ENCODE measurements at places on chromosomes 4 and X. TPM values are rescaled to one million over a fixed set of nuclear protein-coding genes. Genes with fewer than 3 reads are reported as not detected.

- no peak for DNase-seq
These were observed 173.6 kb upstream of the NUDT6 start for GRCh38 chr4:123096038-123096437.

- DNase-seq = no peak
These were observed 2.9 kb upstream of the ATOH1 start for GRCh38 chr4:93825551-93826216.

- no peak for DNase-seq
These were observed 104.1 kb downstream of the FIP1L1 start for GRCh38 chr4:53481586-53481985.

DNA sequence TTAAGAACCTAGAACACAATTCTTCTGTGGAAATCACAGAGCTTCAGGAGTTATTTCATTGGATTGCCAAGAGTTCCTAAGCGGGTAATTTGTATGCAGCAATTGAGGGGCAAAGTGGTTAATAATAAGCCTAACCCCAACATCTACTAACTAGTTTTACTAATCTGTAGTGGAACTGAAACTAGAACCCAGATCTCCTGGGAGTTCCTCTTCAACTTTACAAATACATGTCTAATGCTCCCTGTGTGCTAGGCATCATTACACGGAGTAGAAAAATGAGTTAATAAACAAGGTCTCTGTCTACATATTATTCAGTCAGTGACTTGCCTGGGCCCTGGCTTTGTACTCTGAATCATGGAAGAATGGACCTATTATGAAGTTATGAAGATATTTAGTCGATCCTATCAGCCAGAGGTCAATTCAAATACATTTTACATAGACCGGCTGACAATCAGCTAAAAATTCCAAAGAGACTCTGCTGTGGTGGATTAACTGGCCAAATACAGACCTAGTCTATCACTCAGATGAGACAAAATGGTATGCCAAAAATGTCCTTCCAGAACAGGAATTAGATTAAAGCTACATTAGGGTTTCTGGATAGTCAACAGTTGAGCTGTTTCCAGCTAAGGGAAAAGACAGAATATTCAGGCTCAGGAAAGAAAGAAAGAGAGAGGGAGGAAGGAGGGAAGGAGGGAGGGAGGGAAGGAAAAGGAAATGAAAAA lies 326.0 kb downstream of the FBXW7 start:
- no peak for DNase-seq

DNA sequence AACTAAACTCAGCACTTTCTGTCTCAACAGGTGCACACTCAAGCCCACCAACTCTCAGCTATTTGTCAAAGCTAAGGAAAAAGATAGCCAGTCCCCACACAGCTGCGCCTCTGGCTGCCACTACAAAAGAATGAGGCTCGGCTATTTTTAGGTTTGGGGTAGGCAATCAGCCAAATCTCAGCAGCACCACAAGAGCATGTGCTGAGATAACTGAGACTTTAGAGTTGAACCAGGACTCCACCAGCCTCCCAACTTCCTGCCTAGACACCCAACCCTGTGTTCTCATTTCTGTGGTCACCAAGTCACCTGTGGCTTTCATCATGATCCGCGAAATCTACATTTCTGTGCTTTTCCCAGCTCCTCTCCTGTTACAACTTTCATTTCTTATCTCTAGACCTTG lies 28.0 kb downstream of the DMD start:
- DNase-seq = peak; percentile 18

DNA sequence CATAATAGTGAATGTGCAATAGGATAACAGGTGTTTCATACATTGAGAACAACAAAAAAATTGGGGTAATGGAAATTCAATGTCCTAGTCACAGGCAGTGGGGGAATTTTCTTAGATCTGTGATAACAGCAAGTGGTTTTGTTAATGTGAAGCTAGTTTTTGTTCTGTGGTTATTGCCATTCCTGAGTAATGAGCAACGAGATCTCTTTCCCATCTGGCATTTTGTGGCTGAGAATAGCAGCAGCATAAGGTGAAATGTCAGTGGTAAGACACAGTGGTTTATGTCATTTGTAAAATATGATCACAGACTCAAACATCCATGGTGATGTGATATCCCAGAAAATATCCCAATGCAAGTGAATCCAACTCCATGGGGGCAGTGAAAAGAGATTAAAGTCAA lies 497.5 kb downstream of the KCNIP4 start:
- no peak for DNase-seq

GRCh38 chr4:78602334-78602733 lies 50.8 kb downstream of the ANXA3 start:
- DNase-seq = no peak

- no peak for DNase-seq
These were observed 129.0 kb downstream of the AFF2 start for GRCh38 chrX:148629434-148629833.

- no peak for DNase-seq
These were observed 182.7 kb downstream of the ANK2 start for GRCh38 chr4:113232194-113232593.

DNA sequence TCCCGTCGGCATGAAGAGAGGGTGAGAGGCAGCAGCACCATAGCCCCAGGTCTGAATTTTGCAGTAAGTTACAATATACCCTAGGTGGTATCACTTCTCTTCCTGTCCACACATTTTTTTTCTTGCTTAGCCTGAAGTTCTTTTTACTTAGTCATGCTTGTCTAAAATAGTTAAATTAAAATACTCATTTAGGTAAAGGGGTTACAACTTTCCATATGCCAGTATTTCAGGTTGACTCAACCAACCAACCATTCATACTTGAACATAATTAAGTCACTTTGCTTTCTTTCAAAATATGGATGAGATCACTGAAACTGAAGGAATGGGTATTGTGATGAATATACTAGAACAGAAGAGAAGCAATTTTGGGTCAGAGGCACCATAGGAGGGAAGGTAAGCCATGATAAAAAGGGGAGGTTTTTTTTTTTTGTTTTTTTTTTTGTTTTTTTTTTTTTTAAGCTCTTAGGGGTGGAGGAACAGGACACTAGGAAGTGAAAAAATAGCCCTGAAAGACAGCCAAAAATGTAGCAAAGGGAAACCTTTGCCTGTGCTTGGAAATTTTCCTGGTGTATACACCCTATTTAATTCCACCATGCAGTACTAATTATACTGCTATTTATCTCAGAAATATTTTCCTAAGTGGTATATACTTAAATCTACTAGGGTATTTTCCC lies 41.8 kb downstream of the RPS6KA3 start:
- no peak for DNase-seq

Gene OTUD6A
- not detected for polyA plus RNA-seq

Gene BEX5
- polyA plus RNA-seq = not detected

DNA sequence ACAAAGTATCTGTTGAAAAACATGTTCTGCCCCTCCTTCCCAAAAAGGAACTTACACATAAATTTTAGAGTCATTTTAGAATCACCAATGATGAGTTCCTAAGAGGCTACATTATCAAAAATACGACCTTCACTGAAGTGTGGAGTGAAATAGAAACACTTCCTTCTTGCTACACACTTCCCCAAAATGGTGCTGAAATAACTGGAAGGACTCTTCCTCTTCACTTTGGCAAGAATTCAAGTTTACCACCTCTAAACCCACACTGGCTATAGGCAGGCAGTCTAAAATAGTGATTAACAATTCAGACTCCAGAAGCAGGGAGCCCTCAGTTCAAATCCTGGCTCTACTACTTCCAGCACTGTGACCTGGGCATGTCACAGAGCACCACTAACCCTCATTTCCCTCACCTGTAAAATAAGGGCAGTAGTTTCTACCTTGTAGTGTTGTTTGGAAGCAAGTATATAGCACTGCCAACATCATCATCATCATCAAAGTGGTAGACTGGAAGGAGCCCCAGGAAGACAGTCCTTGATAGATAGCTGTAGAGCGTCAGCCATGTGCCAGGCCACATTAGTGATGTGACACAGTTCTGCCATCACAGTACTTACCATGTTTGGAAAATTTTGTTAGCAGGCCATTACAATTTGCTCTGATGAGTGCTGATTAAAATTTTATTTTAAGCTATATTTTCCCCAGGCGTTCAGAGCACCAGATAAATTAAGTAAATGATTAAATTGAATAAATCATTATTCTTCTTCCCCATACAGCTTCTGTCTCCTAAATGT lies 103.3 kb downstream of the PARM1 start:
- no peak for DNase-seq

DNA sequence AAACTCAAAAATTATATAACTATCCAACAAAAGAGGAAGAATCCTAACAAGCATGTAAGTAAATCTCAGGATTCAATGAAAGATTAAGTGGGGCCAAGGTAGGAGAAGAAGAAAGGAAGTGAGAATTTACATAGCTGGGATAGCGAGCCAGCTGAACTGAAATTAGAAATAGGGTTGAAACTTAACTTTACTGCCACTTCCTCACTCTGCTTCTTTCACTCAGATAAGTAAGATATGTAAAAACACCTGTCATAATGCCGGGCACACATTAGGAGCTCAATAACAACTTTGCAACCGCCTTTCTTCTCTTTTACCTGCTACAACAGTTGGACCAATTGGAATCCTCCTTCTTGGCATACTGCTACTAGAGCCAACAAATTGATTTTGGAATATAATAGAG lies 129.4 kb downstream of the CNKSR2 start:
- DNase-seq = no peak

GRCh38 chr4:1328267-1329155 lies 18.5 kb upstream of the UVSSA start:
- DNase-seq = no peak

Gene CXCL10
- 0.34 TPM for polyA plus RNA-seq

Gene SEPTIN6
- 24.4 TPM for polyA plus RNA-seq

GRCh38 chr4:70844180-70844579 lies 4.5 kb upstream of the GRSF1 start:
- no peak for DNase-seq

DNA sequence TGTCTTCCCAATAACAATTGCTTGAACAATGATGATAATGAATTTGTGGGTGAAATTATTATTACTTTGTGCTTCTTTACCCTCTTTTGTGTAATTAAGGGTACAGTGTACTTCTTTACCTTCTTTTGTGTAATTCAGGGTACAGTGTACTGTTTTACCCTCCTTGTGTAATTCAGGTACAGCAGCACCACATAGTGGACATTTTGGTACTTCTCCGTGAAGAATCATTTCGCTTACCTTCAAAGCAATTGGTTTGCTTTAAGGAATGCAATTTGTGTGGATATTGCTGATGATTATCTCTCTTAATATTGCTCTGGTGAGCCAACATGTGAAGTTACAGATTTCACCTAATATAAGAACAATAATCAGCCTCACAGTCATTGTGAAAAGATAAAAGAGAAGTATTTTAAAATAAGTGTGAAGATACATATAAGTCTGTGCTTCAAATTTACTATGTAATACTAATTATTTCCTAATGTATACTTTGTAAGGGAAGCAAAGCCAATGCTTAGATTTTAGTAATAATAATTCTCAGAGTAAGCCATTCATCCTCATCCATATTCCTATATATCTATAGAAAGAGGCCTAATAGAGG lies 27.2 kb upstream of the SEC24B start:
- DNase-seq = peak; percentile 47

DNA sequence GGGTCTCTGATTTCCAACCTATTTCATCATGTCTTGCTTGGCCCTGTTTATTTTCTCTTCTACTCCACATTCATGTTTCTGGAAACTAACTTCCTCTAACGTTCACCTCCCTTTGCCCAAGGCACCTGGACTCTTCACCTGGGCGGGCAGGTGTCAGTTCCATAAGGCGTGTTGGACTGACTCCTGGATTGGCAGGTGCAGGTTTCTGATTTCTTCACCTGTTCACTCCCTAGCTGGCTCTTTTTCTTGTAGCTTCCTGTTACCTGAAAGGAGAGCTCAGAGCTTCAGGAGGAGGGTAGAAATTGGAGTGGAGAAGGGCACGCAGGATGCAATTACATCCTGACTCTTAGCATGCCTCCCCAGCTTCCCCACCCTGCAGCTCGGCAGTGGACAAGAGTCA lies 350.8 kb upstream of the KLF3 start:
- DNase-seq = no peak

- peak; percentile 21 for DNase-seq
These were observed 1028.1 kb downstream of the C4orf33 start for GRCh38 chr4:130124066-130124465.

DNA sequence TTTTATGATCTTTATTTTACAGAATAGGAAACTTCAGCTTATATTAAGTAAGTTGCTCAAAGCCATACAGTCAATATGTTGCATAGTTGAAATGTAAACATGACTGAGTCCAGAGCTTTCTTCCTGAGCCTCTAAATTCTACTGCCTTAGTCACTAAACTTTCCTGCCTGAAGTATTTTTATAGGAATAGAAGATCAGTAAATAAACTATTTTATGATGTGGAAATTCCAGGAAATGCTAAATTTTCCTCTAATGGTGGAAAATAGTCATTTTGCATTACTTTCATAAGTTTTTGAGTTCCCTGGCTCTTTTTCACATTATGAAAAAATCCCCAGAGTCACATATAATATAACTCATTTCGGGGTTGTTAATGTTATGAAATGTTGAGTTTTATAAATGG lies 182.8 kb downstream of the BANK1 start:
- peak; percentile 40 for DNase-seq

Gene H2BW2
- polyA plus RNA-seq = 0.62 TPM

Gene ZCCHC4
- polyA plus RNA-seq = 11.6 TPM

Gene GALNTL6
- 2.9 TPM for polyA plus RNA-seq

GRCh38 chr4:37816006-37816405 lies 10.5 kb upstream of the PGM2 start:
- no peak for DNase-seq

Gene CFAP99
- not detected for polyA plus RNA-seq

Gene HSFX3
- polyA plus RNA-seq = 0.77 TPM

DNA sequence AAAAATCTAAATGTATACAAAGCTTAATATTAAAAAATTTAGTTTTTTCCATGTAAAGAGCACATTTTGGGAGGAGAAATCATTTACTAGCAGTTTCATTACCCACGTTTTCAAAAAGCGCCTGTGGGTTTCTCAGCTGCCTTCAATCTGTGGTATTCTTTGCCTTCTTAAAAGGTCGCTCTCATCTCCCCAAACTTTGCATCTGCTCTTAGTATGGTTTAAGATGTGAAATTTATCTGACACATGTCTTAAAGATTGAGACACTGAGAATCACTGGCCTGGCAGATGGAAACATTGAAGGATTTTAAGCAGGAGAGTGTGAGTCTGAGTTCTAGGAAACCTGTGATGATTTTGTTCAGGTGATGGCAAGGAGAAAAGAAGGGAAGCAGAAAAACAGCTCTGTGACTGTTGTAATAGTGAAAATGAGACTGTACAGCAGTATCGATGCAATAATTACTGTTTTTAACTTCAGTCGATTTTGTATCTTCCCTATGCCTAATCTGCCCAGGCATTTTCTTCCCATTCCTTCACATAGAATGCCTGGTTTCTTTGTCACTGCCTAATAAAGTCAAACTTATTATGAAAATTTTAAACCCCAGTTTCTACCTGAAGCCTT lies 75.9 kb downstream of the PAQR3 start:
- no peak for DNase-seq

DNA sequence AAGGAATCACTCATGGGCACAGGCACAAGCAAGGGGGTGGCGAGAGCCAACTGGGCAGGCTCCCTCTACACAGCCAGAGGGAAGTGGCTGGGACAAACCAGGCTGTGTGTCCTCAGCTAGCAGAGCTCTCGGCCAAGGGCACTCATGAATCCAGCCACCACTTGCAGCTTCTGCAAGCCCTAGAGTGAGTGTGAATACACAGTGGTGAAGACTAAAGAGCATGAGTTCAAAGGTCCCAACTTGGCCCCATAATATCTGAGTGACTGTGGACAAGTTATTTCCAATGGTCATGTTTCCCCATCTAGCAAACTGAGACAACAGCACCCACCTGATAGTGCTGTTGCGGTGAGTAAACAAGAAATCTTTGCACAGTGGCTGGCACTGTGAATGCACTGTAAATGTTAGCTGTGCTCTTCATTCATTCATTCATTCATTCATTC lies 51.7 kb downstream of the ADGRG2 start:
- no peak for DNase-seq

Measured in hindlimb muscle (tissue), 1 donor.